ENCODE measurements at places on chromosomes 1 and 21.

- no peak for DNase-seq
Measured at GRCh38 chr1:209080170-209080781, 503.2 kb upstream of the CAMK1G start.

DNA sequence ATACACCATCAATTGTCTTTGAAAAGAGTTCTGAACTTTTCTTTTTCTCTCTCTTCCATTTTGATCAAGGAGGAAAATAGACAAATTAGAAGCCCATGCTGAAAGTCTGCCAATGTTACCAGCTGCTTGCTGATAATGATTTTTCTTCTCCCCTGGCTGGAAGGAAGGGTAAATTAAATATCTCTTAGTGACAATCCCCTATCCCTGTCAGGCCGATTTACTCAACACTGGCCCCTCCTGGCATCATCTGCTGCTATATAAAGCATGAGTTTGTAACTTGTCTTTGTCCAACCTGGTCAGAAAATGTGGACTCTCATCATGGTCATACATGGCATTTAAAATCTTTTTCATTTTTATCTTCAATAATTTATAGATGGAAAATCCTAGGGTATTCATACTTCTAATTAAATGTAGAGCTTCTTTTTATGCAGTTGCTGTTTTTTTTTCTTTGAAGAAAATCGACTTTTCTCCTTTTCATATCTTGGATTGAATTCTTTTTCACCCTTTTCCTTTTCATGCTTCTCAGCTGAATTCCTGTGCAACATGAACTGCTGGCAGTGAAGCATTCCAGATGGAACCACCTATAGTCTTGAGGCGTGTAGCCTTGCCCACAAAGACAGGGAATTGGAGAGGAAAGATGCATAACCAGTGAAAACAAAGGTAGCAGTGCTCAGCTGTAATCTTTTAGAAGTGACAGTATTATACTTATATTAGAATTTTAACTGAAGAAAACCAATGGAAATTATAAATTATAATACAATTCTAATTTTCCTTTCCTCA is 214.7 kb upstream of the PTGFR start:
- no peak for DNase-seq

GRCh38 chr1:47187231-47187925 is 2.5 kb downstream of the PDZK1IP1 start:
- DNase-seq, result no peak

GRCh38 chr1:17617787-17618557 is 78.5 kb downstream of the ARHGEF10L start:
- no peak for DNase-seq

DNA sequence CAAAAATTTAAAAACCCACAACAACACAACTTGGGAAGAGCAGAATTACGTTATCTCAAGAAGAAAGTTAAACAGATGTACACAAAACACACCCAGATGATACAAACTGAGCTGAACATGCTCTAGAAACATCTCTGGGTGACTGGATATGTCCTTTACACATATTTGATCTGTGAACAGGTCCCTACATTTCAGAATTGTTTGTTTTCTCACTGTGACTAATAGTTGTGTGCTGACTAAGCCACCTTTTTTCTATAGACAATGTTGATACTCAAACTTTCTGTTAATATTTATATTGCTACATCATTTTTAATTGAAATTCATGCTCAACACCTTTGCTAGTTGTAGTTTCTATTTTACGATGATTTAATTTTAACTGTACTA is 1.0 kb upstream of the F11R start:
- DNase-seq, result no peak

- no peak for DNase-seq
Measured at GRCh38 chr1:110038271-110038670, 3.8 kb downstream of the STRIP1 start.

GRCh38 chr1:114112775-114113174 is 40.9 kb downstream of the SYT6 start:
- no peak for DNase-seq

GRCh38 chr1:205568469-205569361 is 63.1 kb downstream of the ELK4 start:
- DNase-seq, result peak; percentile 42

- DNase-seq, result no peak
Measured at GRCh38 chr21:41966041-41966833, 12.4 kb upstream of the C2CD2 start.

- no peak for DNase-seq
Measured at GRCh38 chr1:162421258-162422164, 9.6 kb upstream of the SH2D1B start.

- DNase-seq, result no peak
Measured at GRCh38 chr1:6506210-6507036, 15.0 kb upstream of the PLEKHG5 start.

- no peak for DNase-seq
Measured at GRCh38 chr1:168301664-168302320, 21.1 kb downstream of the TBX19 start.

DNA sequence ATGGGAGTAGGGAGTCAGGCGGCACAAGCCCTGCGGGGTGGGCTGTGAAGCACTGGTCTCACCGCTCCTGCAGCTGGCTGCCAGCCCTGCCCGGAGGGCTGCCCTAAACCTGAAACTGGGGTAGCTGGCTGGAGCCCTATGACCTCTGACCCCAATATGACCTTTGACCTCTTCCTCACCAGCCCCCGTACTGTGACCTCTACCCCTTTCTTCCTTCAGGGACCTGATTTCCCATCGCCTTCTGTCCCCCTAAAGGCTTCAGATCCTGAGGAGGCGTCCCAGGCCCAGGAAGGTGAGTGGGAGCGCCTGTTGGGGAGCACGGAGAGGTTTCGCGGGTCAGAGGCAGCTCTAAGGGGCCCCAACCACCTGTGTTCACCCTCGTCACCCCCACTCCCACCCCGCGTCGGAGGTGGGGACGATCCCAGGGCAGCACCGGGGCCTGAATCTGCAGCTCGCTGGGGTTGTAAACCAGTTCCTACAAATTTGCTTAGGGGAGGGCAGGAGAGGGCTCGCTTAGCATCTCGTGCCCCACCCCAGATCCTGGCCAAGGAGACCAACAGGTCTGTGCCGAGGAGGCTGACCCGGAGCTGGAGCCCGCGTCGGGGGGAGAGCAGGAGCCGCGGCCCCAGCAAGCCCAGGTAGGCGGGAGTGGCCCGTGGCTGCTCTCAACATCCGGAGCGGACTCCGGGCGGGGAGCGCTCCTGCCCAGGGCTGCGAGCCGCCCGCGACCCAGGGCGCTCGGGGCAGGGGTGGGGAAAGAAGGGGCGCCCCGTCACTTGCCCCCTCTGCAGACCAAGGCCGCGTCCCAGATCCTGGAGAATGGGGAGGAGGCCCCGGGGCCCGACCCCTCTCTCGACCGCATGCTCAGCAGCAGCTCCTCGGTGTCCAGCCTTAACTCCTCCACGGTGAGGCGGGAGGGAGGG is 7.3 kb downstream of the SYTL1 start:
- no peak for DNase-seq

GRCh38 chr1:201751872-201752271 is 77.1 kb upstream of the IPO9 start:
- DNase-seq, result no peak

GRCh38 chr1:225533238-225533637 is 105.4 kb upstream of the LBR start:
- no peak for DNase-seq

- DNase-seq, result no peak
Measured at GRCh38 chr1:1892079-1892762, 1.3 kb upstream of the GNB1 start.

GRCh38 chr1:22275626-22276395 is 132.9 kb upstream of the WNT4 start:
- peak; percentile 84 for DNase-seq

DNA sequence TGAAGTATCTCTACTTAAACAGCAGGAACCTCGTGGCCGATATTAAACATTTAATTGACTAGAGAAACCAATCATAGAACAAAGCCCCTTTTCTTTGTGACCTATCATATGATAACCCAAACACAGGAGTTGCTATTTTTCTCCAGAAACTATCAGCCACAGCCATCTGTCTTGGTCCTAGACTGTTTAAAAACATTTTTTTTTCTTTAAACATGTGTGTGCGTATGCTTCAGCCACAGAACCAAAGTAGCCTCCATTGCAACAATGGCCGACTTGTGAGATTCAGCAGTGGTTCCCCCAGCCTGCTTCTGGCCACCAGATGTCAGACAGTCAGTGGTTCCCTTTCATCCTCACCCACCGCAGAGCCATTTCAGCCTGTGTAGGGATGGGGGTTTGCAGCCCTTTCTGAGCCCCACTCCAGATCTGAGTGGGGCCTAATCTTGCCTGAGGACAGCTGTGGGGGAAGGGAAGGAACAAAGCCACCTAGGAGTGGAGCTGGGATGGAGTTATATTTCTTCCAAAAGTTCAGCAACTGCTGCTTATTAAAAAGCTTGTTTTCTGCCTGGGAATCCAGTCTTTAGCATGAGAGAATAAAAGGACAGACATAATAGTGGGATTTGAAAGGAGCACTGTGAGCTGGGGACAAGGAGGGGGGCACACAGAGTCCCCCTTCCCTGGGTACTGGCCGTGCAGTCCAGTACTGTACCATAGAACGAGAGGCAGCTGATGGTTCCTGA is 11.7 kb upstream of the IGSF3 start:
- no peak for DNase-seq

DNA sequence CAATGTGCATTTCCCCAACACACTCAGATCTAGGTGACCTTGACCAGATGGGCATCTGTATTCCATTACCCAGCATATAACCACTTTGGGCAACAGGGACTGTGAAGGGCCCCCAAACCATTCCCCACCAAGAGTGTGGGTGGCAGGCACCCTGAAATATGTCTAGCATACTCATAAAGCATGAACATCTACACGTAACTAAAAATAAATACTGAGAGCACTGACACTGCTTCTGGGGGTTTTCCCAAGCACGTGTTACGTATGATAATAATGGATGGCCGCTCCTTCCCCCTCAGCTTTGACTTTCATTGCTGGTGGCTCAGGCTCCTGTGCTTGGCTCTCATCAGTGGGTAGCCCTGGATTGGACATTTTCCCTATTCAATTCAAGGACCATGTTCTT is 39.1 kb downstream of the IGSF3 start:
- peak; percentile 33 for DNase-seq

DNA sequence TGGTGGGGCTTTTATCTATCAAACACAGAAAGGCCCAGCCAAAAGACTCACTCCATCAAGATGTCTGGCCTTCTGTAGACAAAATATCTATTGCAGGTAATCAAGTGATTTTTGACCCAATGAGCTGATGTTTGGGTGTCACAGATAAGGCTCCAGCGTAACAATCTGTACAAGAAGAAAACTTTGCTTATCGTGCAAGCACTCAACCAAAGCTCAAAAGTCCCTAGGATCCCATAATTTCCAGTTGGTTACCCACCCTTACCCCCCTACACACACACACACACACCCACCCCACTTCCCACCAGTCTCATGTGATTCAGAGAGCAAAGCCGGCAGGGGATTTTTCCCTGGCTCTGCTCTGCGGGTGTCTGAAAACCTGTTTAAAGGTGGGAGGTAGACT is 5.8 kb downstream of the ITPKB start:
- DNase-seq, result no peak

DNA sequence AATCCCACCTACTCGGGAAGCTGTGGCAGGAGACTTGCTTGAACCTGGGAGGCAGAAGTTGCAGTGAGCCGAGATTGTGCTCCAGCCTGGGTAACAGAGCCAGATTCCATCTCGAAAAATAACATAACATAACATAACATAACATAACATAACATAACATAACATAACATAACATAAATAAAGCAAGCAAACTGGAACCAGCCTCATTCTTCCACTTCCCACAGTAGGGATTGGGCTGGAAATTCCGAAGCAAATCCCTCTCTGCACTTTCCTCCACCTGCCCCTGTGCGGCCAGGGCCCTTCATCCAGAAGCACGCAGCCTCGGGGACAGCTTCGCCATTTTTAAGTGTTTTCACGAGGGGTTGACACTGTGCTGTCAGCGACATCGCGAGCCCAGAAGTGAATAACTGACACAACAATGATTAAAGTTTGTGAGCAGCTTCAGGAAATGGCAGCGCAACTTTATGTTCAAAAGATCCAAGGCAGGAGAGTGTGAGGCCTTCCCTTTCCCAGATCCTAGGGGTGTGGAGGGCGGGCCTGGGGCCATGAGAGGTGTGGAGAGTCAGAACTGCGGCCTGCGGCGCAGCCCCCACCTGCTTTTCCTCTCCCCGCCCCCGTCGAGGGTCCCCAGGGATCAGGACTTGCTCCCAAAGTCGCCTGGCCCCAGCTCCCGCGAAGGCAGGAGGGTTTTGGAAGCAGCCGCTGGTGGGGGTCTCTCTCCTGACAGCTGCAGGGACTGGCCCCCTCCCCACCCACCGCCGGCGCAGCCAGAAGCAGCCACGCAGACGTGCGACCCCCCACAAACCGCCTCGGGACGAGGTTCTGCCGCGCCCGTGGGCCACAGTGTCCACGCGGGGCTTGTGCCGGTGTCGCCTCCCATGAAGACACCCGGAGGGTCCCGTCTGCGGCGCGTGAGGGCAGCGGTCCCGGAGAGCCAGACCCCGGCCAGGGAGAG is 651 bp upstream of the GABRD start:
- no peak for DNase-seq

DNA sequence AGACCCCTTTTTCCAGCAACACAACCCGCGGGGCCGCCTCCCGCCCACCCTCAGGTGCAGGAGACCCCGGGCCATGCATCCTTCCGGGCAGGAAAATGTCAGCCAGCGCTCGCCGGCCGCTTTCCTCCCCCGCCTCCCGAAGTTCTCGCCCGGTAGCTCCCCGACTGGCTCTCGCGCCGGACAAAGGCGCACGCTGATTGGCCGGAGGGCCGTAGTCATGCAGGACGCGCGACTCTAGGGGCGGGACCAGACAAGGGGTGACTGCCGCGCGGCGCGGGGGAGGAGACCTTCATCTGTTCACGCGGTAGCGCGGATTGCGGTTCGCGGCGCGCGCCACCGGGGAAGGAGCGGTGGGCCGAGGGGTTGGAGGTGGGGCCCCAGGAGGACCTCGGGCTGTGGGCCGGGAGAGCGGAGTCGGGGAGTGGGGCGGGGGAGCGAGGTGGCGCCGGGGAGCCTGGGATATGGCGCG is at the start of gene FLVCR1:
TSS of gene FLVCR1 (plus strand) at position 284 of the 469 bp plus-strand sequence. CDS start at position 462, 178 bp downstream.
- peak; percentile 96 for DNase-seq

DNA sequence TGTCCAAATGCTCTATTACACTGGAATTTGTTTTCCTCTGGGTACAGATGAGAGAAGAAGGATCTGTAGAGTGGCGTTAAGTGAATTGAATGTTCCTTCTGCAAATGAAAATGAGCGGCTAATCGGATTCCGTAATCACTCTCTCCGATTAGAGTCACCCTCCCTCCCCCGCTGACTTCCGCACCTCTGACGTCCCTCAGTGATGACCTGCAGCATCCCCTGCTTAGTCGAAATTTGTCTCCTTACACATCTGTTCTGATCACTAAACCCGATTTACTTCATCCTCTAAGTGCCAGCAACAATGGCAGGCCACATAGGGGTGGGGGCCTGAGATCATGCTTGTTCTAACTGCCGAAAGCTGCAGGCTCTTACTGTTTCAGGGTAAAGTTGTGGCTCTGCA is 378.7 kb downstream of the SEC16B start:
- DNase-seq, result no peak

All from GM13977 (cell line).